NCI-H187 (cell line): ENCODE measurements at places on chromosomes 6 and 20.

DNA sequence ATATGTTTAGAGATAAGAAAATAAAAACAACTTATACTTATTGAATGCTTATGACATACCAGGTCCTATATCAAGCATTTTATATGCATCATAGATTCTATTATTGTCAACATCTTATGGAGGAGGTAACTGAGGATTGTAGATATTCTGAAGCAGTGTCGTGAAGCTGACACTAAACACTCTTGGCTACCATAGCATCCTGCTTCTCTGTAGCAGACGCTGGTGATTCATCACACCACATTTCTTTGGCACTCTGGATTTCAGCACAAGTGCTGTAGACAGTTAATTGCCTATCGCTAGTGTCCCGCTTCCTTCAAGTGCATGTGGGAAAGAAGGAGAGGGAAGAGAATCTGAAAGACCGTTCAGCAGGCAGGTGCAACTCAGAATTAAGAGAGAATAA, 317.1 kb downstream of the PLCB1 start:
- DNase-seq, result no peak

DNA sequence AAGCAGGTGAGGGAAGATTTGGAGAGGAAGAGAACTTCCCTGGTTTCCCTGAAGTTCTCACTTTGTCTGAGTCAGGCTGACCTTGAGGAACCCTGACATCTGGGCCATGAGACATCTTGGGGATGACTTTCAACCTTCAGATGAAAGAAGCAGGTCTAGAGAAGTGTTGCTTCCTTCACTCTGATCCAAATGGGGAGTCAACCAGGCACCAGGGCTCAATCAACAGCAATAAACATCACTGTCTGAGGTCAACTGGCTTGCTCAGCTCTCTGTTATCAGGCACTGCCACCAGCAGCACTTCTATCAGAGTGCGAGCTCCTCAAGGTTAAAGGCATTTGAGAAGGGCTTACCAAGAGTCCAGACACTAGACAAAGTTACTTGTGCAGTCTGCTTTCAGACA, 6.3 kb downstream of the ACOT8 start:
- no peak for DNase-seq

DNA sequence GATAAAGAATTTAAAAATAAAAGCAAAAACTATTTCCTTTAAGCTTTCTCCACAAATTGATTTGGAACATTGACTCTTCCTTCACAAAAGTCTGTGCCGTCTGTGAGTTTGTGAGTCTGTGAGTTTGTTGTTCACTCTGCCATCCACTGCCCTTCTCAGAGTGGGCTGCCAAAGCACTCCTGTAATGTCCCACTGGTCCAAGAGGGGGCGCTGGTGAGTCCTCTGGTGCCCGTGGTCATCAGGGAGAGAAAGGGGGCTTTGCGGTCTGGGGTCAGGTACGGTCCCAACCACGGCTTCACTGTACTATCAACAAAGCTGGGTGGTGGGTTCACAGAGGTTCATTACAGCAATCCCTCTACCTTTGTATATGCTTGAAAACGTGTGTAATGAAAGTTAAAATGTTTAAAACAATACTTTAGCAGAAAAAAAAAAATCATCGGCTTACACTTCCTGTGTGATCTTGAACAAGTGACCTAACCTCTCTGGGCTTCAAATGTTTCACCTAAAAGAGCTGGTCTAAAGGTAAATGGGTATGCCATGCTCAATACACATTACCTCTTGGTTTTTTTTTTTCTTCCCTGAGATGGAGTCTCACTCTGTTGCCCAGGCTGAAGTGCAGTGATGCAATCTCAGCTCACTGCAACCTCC, 5.6 kb upstream of the ANKRD60 start:
- no peak for DNase-seq

- no peak for DNase-seq
These were observed 258.4 kb downstream of the RNGTT start for GRCh38 chr6:88704980-88705379.

GRCh38 chr20:5718896-5719595, 31.2 kb upstream of the SHLD1 start:
- no peak for DNase-seq
